ENCODE measurements at places on chromosomes 12 and 14.

- peaks cover 73% of the 10 kb centered on the region for H3K27me3 ChIP-seq
- peaks cover 2% of the 10 kb centered on the region for H3K4me1 ChIP-seq
- H3K4me3 ChIP-seq: no peak overlapping the region
Observed at GRCh38 chr12:3928538-3929184, 55.5 kb upstream of the PARP11 start.

- peaks cover 42% of the 10 kb centered on the region for H3K27me3 ChIP-seq
- no peak overlapping the region for H3K4me3 ChIP-seq
- no peak for DNase-seq
- H3K36me3 ChIP-seq: no peaks in the 10 kb centered on the region
Observed at GRCh38 chr12:124130691-124131591, 157.9 kb downstream of the ZNF664 start.

DNA sequence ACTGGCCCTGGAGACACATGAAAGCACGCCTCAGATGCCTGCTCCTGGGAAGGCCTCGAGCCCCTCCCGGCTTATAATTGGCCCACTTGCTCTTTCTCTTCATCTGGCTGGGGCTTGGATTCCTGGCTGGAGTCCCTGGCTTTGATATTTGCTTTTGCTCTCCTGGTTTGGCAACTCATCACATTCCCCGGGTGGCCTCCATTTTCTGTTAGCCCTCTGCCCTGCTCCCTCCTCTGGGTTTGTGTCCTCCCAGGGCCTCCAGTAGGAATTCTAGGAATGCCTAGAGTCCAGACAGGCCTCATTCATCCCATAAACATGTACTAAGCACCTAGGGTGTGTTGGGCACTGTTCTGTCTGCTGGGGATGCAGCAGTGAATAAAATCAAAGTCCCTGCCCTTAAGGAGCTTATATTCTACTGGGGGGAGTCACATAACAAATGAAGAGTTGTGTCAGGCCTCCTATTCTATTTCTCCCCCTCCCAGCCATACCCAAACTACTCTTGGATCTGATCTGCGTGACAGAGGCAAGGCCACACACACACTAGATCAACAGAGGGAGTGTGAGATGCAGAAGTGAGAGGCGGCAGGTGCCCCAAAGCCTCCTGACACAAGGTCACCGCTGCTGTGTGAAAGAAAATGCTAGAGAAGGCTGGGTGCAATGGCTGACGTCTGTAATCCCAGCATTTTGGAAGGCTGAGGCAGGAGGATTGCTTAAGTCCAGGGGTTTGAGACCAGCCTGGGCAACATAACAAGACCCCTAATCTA is 21.3 kb upstream of the TSPAN9 start:
- no peak overlapping the region for H3K27ac ChIP-seq
- no peaks in the 10 kb centered on the region for H3K4me1 ChIP-seq
- no peak for DNase-seq

- peaks cover 16% of the 10 kb centered on the region for H3K4me1 ChIP-seq
- no peak overlapping the region for H3K4me3 ChIP-seq
- H3K27ac ChIP-seq: no peak overlapping the region
- H3K36me3 ChIP-seq: no peaks in the 10 kb centered on the region
- no peaks in the 10 kb centered on the region for H3K27me3 ChIP-seq
Observed at GRCh38 chr14:65581799-65582198, 169.3 kb downstream of the FUT8 start.

DNA sequence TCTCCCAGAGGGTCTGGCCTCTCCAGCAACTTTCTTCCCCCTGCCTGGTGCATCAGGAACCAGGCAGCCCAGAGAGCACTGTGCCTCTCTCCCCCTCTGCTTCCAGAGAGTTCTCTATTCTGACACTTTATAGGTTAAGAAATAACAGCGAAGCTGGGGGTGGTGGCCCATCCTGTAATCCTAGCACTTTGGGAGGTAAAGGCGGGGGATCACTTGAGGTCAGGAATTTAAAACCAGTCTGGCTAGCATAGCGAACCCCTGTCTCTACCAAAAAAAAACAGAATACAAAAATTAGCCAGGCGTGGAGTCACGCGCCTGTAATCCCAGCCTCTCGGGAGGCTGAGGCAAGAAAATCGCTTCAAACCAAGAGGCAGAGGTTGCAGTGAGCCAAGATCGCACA is 58.3 kb downstream of the ESRRB start:
- H3K4me3 ChIP-seq: no peak overlapping the region
- peaks cover 46% of the 10 kb centered on the region for H3K27me3 ChIP-seq
- DNase-seq: no peak

DNA sequence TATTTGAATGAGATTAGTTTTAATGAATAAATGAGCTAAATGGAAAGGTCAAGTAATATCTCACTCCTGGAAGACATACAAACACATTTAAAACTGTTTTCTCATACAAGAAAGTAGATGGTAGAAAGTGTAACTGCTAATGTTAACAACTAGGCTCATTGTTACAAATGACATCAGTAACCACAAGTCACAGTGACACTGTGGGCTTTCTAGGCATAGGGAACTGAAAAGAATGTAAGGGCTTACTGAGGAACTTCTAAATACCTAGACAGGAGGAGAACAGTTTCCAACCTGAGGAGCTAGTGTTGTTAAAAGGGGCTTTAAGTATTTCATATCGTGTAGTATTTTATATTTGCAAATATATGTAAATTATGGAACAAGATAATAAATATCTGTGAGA is 17.5 kb upstream of the ERGIC2 start:
- no peak overlapping the region for H3K4me3 ChIP-seq
- peaks cover 34% of the 10 kb centered on the region for H3K27me3 ChIP-seq
- no peaks in the 10 kb centered on the region for H3K4me1 ChIP-seq
- no peak overlapping the region for H3K27ac ChIP-seq

DNA sequence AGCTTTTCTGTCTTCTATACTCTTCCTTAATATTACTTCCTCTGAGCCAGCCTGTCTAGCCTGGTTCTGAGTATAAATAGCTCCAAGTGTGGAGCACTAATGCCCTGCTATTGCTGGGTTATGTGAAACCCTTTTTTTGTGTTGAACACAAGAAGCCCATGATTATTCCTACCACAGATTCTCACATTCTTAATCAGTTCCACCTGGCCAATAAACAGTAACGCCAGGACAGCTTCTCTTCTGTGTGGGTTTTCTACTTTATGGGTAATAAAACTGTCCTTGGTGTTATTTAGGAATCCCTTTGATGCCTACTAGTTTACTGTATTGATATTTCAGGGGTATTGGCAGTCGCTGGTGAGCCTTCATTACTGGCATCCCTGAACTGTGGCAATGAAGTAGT is 48.9 kb upstream of the LRIG3 start:
- no peak overlapping the region for H3K4me3 ChIP-seq
- no peaks in the 10 kb centered on the region for H3K4me1 ChIP-seq
- no peaks in the 10 kb centered on the region for H3K27me3 ChIP-seq
- no peaks in the 10 kb centered on the region for H3K36me3 ChIP-seq
- H3K27ac ChIP-seq: no peak overlapping the region

GRCh38 chr14:87251011-87251410 is 742.0 kb downstream of the GALC start:
- no peak overlapping the region for H3K4me3 ChIP-seq
- H3K4me1 ChIP-seq: no peaks in the 10 kb centered on the region

GRCh38 chr12:42979746-42980145 is 390.2 kb upstream of the PRICKLE1 start:
- no peaks in the 10 kb centered on the region for H3K27me3 ChIP-seq
- DNase-seq: no peak
- H3K4me1 ChIP-seq: no peaks in the 10 kb centered on the region
- H3K27ac ChIP-seq: no peak overlapping the region
- H3K4me3 ChIP-seq: no peak overlapping the region

GRCh38 chr12:15863984-15864383 is 18.2 kb upstream of the STRAP start:
- no peak for DNase-seq
- H3K36me3 ChIP-seq: no peaks in the 10 kb centered on the region
- no peak overlapping the region for H3K4me3 ChIP-seq

- H3K4me3 ChIP-seq: no peak overlapping the region
- no peak for DNase-seq
- no peak overlapping the region for H3K27ac ChIP-seq
- no peaks in the 10 kb centered on the region for H3K4me1 ChIP-seq
- H3K36me3 ChIP-seq: no peaks in the 10 kb centered on the region
Observed at GRCh38 chr14:98633380-98633779, 638.6 kb downstream of the BCL11B start.
